ENCODE measurements at places on chromosomes 5 and 9.

DNA sequence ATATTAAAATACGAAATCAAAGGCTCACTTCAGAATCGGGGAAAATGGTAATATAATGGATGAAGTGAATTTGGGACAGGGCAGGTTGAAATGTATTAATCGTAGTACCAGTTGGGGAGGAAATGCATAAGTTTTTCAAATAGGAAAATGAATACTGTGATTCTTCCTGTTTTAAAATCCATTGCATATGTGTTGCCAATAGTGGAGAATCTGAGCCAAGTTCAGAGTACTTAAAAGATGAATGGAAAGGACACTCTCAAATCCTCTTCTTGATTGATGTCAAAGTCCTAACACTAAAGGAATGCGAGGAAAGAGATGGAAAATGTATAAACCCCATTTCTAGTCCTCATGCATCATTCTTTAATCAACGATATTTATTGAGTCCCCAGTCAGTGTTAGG lies 160.9 kb upstream of the CCNG1 start:
- no peak for DNase-seq

GRCh38 chr9:131666029-131666428 lies 73.8 kb downstream of the RAPGEF1 start:
- no peak for DNase-seq

DNA sequence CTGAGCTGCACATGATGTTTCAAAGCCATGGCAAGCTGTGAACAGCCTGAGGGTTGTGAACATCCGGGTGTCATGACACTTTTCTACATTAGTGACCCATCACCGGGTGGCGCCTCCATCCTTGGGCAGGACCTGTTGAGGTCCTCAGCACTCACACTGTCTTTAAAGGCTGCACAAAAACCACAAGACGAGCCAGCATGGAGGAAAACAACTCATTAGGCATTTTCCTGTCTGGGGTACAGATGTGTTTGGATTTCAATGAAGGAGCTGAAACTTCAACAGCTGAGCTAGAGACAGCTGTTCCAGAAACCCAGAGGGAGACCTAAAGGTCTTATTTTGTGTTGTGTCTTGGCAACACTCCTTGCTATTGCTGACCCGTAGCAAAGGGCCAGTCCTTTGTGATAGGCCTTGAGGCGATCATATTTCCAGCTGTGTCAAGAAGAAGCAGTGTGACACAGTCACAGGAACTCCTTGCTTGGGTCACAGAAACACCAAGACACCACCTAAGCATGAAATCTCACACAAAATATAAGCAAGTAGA lies 151.8 kb upstream of the VLDLR start:
- peak; percentile 25 for DNase-seq

- DNase-seq: peak; percentile 94
These were observed 19.3 kb downstream of the ORM2 start for GRCh38 chr9:114348906-114349482.

- DNase-seq: no peak
These were observed 59.6 kb downstream of the RICTOR start for GRCh38 chr5:39014561-39014960.

DNA sequence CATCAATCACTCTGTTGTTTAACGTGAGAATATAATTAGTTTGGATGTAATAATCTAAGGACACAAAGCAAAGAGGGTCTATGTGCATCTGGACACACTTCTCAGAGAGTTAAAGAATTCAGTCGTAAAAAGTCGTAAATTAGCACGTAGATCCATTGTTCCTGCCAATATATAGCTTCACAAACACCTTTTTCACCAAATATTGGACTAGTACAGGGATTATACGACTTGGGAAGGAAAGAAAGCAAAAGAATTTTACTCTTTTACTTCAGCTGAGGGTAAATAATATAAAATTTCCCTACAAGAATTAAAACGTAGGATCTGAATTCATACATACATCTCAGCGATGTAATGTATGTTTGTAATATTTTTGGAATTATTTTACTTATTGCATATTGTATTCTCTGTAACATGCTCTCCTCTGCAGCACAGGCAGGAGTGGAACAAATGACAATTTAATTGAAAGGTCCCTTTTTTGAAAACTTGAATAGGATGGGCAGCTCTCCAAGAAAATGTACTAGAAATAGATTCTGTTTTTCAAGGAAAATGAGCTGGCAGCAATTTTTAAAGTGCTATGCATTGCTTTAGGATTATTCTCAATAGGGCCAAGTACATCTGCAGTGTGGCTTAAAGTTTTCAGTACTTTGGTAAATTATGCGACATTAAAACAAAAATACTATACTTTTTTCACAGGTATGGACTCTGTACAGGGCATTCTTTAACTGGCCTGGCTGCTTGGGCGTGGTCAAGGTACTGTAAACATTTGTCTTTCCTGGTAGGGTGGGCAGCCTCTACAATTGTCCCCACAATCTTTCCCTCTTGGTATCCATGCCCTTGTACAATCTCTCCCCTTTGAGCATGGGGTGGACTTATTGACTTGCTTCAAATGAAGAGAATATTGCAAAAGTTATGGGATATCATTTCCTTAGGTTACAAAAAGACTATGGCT lies 39.7 kb upstream of the HSD17B4 start:
- DNase-seq: peak; percentile 5

DNA sequence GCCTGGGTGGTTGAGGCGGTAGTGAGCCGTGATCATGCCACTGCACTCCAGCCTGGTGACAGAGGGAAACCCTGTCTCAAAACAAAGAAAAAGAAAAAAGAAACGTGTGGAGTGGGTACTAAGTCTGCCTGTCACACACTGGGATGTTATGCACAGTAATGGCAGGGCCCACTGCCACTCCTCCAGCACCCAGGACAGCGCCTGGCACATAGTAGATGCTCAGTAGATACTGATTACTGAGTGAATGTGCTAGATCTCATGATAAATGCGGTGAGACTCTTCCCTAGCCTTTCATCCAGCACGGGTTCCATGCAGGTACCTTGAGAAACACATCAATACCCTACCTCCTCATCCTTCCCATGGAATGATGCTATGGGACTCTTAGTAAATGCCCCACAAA lies 87.4 kb upstream of the HSPA9 start:
- DNase-seq: peak; percentile 31

GRCh38 chr5:95780597-95780996 lies 41.9 kb downstream of the GLRX start:
- peak; percentile 59 for DNase-seq
